ENCODE measurements at places on chromosomes 2 and 18. TPM values are rescaled to one million over a fixed set of nuclear protein-coding genes. Genes with fewer than 3 reads are reported as not detected.

Gene GALR1
- total RNA-seq, result not detected

Gene IL36A
- total RNA-seq, result 2.0 TPM

GRCh38 chr2:177906041-177906718 lies 166.4 kb downstream of the PDE11A start:
- peak; percentile 49 for DNase-seq

DNA sequence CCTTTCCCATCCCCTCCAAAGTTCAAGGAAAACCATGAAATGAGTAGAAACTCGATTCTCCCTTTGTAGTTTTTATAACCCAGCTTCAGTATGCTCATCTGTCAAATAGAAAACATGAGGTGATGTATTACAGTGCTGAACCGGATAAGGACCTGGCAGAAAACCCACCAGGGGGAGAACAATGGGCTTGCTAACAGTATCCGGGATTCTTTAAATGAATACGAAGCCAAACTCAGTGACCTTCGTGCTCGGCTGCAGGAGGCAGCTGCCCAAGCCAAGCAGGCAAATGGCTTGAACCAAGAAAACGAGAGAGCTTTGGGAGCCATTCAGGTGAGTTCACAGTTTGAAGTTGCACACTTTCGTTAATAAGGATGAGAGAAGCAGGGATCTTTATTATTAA lies 113.6 kb upstream of the TTC39C start:
- peak; percentile 74 for DNase-seq

DNA sequence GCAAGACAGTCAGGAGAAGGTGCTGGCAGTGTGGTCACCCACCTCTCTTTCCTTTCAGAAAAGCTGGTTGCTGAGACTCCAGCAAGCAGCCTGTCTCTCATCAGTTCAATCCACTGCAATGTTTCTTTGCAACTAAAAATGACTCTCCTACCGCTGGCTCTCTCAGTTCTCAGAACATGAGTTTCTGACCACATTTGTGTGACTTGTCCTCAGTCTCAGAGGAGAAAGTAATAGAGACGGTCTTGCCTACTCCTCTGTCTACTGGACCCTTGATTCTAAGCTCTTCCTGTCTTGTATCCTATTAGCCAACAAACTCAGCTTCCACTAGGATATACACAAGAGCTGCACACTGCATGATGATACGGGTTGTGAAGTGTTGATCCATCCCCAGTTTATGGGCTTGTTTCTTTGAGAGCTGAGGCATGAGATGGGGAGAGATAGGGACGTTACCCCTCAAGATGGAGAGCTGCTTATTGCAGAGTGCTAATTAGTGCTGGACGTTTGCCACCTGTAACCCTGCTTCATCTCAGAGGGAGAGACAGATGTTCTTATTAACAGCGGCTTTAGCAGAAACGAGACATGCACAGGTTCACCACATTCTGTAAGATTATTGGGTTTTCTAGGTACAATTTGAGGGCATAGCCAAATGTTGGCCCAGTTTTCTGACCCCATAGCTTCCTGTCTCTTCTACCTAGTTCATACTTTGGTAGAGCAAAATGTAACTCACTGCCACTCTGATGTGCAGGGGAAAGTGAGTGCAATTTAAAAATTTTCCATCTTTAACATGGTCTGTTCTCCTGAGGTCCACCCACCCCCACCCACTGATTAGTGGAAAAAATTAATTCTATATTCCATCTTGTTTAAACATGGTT lies 32.4 kb upstream of the YWHAQ start:
- no peak for DNase-seq

GRCh38 chr18:13895505-13896033 lies 19.8 kb downstream of the MC2R start:
- no peak for DNase-seq

GRCh38 chr18:48667276-48668254 lies 128.7 kb downstream of the CTIF start:
- DNase-seq, result no peak

- DNase-seq, result peak; percentile 69
Measured at GRCh38 chr2:231563378-231563961, 29.2 kb upstream of the TEX44 start.

- DNase-seq, result peak; percentile 2
Measured at GRCh38 chr2:126839796-126840195, 58.9 kb upstream of the TEX51 start.

DNA sequence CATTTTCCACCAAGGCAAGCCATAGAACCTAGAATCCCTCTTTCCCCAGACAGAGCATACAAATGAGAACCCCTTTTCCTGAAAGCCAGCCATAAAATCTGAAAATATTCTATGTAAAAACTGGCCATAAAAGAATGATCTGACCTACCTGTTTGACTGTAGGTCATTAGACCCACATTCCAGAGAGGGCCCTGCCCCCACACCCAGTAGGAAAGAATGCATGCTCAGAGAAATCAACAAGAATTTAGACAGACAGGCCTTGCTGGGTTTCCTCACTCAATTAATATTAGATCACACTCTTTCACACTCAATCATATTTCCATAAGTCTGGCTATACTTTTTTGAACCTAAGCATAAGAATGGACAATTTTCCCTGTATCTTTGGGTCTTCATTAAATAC lies 929.5 kb downstream of the ERBB4 start:
- DNase-seq, result no peak

Gene ANKRD53
- 6.5 TPM for total RNA-seq

Gene UGT1A8
- 0.09 TPM for total RNA-seq

Gene LONRF2
- 1.8 TPM for total RNA-seq

DNA sequence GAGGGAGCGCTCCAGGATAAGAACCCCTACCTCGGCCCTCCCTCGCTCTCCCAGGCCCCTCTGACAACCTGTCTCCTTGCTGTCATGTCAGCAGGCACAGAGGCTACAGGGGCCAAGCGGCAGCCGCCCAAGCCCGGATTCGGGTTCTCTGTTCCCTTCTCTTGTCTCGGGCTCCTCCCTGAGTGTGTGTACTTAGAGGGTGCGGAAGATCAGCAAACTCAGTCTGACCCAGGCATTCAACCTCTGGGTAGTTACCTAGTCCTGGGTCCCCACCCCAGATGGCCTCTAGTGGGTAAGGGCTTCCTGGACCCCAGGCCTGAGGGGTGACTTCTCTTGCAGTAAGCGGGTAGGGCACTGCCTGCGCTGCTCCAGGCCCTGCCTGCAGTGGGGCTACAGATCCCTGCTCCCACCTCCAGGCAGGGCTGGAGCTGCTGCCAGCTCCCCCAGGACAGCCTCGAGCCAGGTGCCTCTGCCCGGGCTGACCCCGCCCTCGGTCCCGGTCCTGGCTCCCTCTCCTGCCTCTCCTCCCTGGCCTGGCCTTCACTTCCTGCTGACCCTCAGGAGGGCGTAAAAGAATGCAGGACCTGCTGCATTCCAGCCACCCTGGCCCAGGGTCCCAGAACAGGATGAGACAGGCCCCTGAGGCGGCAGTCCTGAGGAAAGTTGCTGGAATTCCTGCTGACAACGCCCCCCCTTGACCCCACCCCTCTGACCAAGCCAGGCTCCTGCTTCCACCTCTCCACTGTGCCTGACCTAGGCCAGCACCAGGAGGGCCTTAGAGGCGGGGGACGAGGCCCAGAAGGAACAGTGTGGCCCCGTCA lies 22.0 kb downstream of the GPC1 start:
- DNase-seq, result no peak

GRCh38 chr2:135150725-135151124 lies 98.6 kb downstream of the RAB3GAP1 start:
- DNase-seq, result no peak

Gene LCT
- not detected for total RNA-seq

DNA sequence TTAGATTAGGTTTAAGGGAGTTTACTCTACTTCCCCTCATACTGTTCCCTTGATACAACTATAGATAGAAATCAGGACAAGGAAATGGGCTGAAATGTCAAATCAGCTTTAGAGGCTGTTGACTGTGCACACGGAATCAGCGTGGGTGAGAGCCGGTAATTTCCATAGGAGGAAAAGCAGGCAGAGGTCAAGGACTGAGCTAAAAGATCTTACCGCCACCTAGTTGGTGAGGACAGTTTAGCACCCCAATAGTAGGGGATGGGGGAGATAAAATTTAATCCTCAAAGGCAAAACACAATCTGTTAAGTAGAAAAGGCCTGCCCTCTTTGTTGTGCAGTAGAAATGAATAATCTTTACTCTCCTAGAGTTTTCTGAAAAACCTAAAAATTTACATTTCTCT lies 1154.5 kb upstream of the CHAC2 start:
- no peak for DNase-seq

DNA sequence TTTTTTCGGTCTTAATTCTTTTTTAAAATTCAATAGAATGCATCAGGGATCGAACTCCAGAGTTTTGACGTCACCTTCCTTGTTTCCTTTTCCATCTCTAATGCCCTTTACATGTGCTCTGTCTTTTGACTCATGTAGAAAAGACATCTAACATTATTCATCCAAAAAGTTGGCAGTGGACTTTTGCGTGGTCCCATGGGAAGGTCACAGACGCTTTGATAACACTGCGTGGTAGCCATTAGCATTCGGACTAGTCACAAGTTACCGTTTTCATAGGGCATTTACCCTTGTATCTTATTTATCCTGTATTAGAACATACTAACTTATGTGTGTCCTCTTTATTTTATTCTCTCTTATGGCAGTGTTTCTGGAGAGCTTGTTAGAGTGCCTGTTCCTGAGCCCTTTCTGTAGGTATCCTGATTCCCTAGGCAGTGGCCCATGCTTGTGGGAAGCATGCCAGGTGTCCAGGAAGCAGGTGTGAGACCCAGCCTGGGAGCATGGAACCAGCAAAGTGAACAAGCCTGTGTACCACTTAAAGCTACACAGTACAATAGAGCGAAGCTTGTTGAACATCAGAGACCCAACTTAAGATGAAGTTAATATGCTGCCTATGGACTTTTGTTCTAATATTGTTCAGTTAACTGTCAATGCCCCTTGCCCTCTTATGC lies 73.6 kb upstream of the RBM44 start:
- no peak for DNase-seq
